Smooth muscle cell of trachea (primary cell): ENCODE measurements at places on chromosomes 6 and 20. TPM values are rescaled to one million over a fixed set of nuclear protein-coding genes. Genes with fewer than 3 reads are reported as not detected.

EPPIN gene
- not detected in 2 replicates for total RNA-seq

SCP2D1 gene
- total RNA-seq, result not detected in 2 replicates

PDE7B gene
- 45.7 and 48.1 TPM in 2 replicates for total RNA-seq

NHLRC1 gene
- 4.7 and 5.6 TPM in 2 replicates for total RNA-seq

TTLL9 gene
- total RNA-seq, result 0.17 TPM in 1 of 2 replicates, not detected in the other

DZANK1 gene
- total RNA-seq, result 0.83 and 1.3 TPM in 2 replicates

EGFL8 gene
- total RNA-seq, result 0.66 and 1.9 TPM in 2 replicates

TRIM38 gene
- 14.7 and 15.1 TPM in 2 replicates for total RNA-seq

SAMD10 gene
- total RNA-seq, result 0.58 and 0.99 TPM in 2 replicates

HSPA12B gene
- total RNA-seq, result 2.6 and 5.1 TPM in 2 replicates
